ENCODE measurements at places on chromosomes 2 and 18.

DNA sequence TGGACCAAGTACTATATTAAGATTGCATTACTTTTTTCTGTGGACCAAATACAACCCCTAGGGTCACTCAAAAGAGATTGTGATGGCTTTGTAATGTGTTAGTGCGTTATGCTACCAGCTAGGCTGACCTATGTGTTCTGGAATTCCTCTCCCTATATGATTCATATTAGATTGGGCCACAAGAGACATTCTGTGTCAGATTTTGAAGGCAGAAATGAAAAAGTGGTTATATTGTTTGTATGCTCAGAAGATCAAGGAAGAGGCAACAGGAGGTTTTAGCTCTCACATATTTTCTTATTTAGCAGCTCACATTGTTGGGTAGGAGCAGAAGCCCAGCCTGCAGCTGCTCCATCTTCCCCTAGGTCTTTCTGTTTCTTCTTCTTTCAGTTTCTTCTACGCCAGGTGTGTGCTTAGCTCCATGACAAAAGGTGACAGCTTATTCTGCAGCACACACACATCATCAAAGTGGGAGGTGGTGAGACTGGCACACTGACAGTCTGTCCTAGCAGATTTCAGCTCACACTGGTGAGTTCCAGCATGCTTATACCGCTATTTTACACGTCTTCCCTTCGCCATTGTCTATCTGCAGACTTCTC, 156.8 kb upstream of the UBE2E3 start:
- DNase-seq: no peak

DNA sequence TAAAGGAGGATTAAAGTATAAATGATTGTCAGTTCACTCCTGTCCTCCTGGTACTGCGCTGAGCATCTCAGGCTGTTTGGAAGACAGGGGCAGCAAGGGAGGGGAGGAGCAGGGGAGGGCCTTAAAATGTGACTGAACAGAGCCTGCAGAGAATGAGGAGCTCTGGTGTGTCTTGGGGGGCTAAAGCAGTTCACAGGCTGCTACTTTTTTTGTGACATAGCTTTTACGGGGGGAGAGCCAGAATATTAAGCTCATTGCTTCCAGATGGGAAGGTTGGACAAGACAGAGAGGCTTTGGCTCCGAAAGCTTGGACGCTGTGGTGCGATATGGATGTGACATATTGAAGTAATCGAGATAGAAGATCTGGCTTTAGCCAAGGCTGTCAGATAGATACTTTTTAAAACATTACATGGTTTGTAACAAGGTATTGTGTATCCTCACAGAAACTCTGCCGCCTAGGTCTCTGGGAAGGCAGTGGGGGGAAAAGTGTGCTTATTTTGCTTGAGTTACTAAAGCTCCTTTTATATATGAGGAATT, 40.5 kb downstream of the RDH14 start:
- DNase-seq: no peak

DNA sequence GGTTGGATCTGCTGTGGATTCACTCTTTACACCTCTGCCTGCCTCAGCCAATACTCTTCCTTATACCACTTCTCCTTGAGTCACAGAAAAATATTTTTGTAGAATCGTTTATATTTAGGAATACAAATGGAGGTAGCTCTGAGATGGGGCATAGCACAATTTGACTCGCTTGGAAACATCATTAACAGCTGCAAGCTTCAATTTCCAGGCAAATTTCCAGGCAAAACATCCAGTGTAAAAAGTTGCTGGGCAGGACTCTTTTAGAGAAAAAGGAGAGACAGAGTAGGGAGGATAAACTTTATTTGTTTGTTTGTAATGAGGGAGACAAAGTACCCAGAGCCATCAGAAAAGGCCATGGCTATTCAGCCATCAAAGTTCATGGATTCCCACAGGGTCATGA, 74.4 kb upstream of the SOX11 start:
- no peak for DNase-seq

- no peak for DNase-seq
Observed at GRCh38 chr2:214808981-214809750, at the start of gene BARD1. Gene BARD1, minus strand, starts transcription at chr2:214809683. Its CDS starts 114 bp downstream, at chr2:214809569.

DNA sequence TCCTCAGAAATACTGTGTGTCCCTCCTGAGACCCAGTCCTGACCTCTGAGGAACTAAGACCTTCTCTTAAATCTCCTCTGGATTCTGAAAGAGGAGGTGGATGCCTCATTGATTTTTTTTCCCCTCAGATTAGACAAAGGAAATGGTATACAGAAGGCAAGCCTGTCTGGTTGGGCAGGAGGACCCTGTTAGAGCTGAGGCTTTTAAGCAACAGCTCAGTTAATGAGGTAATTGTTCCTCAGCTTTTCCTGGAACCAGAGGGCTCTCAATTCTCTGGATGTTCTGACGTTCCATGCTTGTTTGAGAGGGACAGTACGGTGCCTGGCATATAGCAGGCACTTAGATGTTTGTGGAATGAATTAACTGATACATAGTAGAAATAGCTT, 61.7 kb upstream of the MCFD2 start:
- DNase-seq: no peak

DNA sequence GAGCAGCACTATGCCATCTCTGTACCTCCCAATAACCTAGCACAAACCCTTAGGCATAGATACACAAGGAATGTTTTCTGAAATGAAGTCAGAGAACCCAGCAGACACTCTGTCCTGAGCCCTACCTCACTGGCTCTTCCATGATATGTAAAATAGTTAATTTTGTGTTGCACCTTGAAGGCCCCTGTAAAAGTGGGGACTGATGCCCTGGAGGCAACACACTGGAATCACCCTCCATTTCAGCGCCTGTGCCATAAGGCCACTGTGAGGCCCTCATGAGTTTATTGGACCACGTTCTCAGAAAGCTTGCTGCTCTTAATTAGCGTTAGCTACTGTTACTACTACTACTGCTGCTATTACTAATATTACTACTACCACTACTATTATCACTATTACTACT, 670.1 kb upstream of the SOX11 start:
- DNase-seq: no peak

- no peak for DNase-seq
Observed at GRCh38 chr2:200603972-200604371, 18.2 kb downstream of the AOX1 start.

- no peak for DNase-seq
Observed at GRCh38 chr2:101355401-101356054, 31.8 kb downstream of the CREG2 start.

DNA sequence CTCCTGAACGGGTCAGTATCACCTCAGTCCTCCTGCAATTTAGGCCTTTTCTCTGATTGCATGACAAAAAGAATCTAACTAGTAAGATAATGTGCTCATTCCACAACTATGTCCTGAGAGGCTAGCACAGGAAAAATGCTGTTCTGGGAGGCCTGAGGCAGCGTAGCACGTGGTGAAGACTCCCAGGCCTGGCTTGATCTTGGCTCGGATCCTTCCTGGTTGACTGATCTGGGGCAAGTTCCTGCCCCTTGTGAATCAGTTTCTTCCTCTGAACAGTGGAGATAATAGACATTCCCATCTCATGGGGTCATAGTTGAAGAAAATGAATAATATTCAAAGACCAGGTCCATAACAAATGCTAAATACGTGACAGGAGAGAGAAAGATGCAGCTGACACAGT, 12.3 kb downstream of the FBLN7 start:
- DNase-seq: no peak

DNA sequence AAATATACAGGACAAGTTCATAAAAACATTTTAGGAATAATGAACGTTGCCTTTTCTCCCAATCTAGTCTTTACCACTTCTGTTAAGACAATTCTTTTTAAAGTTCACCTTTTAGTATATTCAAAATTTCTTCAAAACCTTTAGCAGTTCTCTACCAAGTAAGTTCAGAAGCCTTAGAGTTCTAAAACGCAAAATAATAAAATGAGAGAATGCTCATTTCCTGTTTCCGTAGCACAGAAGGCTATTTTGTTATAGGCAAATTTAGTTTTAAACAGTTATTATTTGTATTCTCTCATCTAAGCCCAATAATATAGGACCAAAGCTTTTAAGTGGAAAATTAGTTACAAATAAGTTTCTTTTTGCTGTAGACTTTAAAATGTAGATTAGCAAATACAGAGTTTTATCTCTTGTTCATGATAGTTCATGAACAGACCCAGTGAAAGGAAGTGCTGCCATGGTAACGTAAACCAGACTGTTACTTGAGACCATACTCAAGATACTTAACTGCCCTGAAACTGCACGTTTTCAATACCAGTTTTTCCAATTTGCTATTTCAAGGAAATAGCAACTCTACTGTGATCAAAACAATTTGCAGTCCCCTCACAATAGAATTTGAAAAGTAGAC, 173.1 kb upstream of the STON1 start:
- no peak for DNase-seq

- DNase-seq: no peak
Observed at GRCh38 chr2:53173091-53173490, 594.5 kb upstream of the CHAC2 start.

DNA sequence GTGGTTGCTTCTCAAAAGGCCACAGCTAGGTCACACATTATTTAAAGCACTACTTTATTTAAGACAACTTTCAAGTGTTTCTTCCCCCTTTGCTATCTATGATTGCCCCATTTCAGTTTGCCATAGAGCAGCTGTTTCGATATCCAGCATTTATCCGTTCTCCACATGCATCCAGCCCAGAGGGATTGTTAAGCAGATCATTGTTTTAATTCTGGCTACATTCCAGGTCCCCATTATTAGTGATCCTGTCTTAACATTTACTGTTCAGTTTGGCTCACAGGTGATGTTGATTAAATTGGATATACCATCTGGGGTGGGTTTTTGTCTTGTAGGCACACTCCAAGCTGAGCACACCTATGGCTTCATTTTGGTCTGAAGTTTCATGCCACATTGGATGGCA, 638.7 kb downstream of the ZEB2 start:
- peak; percentile 42 for DNase-seq

DNA sequence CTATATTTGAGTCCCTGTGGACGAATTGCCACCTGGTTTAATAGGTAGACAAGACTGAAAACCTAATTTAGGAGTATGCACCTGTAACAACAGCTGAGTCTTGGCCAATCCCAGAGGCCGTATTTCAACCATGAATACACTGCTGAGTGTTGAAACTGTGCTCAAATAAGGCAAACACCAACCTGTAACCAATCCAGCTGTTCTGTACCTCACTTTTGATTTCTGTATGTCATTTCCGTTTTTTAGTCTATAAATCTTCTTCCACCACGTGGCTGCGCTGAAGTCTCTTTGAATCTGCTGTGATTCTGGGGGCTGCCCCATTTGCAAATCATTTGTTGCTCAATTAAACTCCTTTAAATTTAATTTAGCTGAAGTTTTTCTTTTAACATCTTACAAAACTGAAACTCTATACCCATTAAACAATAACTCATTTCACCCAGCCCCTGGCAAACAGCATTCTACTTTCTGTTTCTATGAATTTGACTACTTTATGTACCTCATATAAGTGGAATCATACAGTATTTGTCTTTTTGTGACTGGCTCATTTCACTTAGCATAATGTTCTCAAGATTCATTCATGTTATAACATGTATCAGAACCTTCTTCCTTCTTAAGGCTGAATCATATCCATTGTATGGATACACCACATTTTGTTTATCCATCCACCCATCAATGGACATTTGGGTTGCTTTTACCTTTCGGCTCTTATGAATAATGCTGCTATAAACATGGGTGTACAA, 7.5 kb upstream of the YPEL5 start:
- no peak for DNase-seq

DNA sequence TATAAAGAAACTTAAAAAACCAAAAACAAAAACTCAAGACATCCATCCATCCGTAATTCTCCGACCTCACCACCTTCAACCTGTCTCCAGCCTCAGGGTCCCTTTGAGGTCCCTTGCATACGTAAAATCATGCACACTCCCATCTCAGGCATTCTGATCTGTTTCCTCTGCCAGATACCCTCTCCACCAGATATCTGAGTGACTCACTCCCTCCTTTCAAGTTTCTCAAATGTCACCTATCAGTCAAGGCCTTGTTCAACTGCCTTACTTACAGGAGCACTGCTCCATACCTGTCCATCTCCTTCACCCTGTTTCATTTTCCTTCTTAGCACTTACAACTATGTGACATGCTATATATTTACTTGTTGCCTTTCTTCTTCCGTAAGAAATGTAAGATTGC, 369.3 kb downstream of the NBAS start:
- DNase-seq: no peak
